Heart left ventricle (tissue), 16 donors: ENCODE measurements at places on chromosomes 7 and 10.

- DNase-seq, result no peak
Observed at GRCh38 chr10:118799777-118800176, 45.0 kb upstream of the CACUL1 start.

DNA sequence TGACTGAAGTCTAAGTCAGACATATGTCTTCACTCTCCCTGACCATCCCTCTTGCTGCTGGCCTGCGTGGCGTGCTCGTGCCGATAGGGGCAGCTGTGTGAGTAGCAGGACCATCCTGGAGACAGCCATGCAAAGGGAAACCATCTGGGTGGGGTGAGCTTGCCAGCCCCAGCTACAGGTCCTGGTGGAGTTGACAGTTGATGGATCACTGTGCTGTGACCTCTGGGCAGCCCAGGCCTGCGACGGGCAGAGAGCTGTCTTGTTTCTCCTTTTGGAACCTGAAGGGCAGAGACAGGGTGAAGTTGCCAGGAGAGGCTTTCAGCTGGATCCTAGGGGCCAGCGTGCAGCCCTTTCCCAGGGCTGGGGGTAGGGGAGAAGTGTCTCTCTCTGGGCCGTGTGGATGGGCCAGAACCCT, 44.7 kb downstream of the GRK5 start:
- no peak for DNase-seq

DNA sequence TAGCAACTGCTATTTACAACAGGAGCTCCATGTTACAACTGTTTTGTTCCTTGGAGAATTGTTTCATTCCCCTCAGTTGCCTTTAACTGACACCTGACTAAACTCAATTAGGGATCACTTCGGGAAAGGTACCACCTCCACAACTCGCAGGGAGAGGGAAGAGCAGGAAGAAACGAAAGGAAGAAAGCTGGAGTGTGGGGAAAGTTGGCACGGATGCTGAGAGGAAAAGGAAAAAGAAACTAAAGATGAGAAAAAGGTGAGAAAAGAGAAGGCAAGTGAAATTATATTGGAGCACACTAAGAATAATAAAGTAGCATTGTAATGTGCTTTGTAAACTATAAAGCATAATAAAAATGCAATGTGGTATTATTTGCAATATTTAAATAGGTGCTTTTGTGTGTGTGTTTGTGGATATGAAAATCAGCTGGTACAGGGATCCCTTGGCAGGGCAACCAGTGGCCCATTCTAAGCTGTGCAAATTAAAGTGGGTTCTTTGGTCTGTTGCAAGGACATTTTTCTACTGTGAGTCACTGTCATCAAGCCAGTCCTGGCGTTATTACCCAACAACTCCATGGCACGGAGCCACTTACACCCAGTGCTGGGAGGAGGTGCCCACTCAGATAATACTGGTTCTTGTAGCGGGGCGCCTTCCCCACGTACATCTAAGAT, 45.9 kb downstream of the HIPK2 start:
- DNase-seq, result peak; percentile 93

DNA sequence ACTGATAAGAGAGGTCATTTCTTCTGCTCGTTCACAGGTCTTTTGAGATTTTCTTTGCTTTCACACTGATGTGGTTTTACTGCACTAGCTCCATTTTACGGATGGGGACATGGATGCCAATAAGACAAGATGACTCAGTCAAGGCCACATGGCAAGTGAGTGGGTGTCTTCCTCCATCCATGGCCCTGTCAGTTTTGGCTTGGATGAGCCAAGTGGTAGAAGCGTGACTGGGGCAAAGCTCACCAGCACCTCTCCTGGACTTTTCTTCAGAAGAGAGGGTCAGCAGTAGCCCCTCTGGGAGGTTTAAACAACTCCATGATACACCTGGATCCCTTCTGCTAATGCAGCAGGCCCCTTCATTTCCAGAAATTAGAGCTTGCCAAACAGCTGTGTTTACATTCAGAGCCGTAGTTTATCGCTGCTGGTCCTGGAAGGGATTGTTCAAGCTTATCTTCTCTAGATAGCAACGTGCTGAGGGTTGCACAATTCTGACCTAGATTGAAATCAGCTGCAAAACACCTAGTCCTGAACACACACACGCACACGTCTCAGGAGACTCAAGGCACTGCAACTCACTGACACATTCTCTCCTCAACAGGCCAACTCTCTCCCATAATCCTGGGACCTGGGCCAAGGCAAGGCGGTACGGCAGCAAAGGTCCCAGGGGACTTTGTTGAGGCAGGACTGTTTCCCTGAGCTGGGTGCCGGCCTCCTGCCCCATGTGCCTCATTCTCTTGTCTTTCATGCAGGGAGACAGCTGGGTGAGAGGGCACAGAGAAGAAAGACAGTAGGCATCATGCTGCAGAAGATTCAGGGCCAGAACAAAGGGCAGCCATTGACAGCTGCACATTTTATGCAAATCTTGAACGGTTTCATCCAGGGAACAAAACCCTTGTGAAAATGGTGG, 14.2 kb upstream of the PDCD4 start:
- DNase-seq, result no peak

- no peak for DNase-seq
Observed at GRCh38 chr7:3710531-3710930, 409.5 kb downstream of the SDK1 start.
